ENCODE measurements at places on chromosomes 5 and 9. TPM values are rescaled to one million over a fixed set of nuclear protein-coding genes. Genes with fewer than 3 reads are reported as not detected.

- H3K4me3 ChIP-seq, result peak overlapping the region; percentile 91
- peak overlapping the region; percentile 93 for H3K27ac ChIP-seq
- peak; percentile 60 for DNase-seq
- no peaks in the 10 kb centered on the region for H3K36me3 ChIP-seq
Observed at GRCh38 chr9:17135295-17136160, 688 bp downstream of the CNTLN start.

- no peaks in the 10 kb centered on the region for H3K27me3 ChIP-seq
- DNase-seq, result no peak
- H3K36me3 ChIP-seq, result no peaks in the 10 kb centered on the region
- no peaks in the 10 kb centered on the region for H3K4me1 ChIP-seq
- no peak overlapping the region for H3K4me3 ChIP-seq
Observed at GRCh38 chr5:60835554-60835953, 8.5 kb downstream of the ELOVL7 start.

DNA sequence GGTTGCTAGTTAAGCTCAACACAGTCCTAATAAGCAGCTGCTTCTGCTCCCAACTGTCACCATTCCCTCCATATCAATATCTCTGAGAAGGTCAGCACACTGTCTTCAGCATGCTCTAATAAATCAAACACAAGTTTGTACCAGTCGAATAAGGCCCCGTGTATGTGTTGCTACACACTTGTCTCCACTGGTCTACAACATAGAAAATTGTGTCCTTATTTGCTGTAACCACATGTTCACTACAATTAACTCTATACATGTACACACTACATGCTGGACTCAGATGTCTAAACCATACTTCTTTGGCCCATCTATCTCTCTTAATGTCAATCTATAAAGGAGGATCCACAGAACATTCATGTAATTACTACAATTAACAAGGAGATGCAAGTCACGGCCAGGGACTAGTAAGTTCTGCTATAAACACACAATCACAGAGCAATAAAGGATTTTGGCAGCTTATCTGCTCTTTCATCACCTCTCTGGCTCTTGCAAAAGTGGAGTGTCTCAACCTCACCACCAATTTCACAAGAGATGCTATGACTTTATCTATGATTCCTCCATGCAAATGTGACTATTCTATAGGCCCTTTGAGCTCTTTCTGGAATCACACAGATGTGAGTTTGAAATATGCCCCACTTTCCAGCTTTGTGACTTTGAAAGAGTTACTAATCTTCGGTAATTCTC, 143.9 kb downstream of the SEMA5A start:
- no peaks in the 10 kb centered on the region for H3K27me3 ChIP-seq
- H3K36me3 ChIP-seq, result no peaks in the 10 kb centered on the region
- no peak for DNase-seq

GRCh38 chr9:110592044-110592830, 12.7 kb upstream of the SVEP1 start:
- H3K27ac ChIP-seq, result no peak overlapping the region
- DNase-seq, result no peak
- no peaks in the 10 kb centered on the region for H3K36me3 ChIP-seq
- H3K27me3 ChIP-seq, result no peaks in the 10 kb centered on the region
- H3K4me3 ChIP-seq, result no peak overlapping the region
- no peaks in the 10 kb centered on the region for H3K4me1 ChIP-seq

- H3K27me3 ChIP-seq, result no peaks in the 10 kb centered on the region
- DNase-seq, result no peak
- no peak overlapping the region for H3K27ac ChIP-seq
- no peak overlapping the region for H3K4me3 ChIP-seq
- no peaks in the 10 kb centered on the region for H3K4me1 ChIP-seq
- H3K36me3 ChIP-seq, result no peaks in the 10 kb centered on the region
Observed at GRCh38 chr5:126274076-126274762, 149.0 kb upstream of the GRAMD2B start.

- H3K4me1 ChIP-seq, result no peaks in the 10 kb centered on the region
- H3K4me3 ChIP-seq, result no peak overlapping the region
- H3K27ac ChIP-seq, result no peak overlapping the region
- H3K36me3 ChIP-seq, result no peaks in the 10 kb centered on the region
- no peaks in the 10 kb centered on the region for H3K27me3 ChIP-seq
Observed at GRCh38 chr9:21121079-21121478, 20.6 kb downstream of the IFNW1 start.

- H3K27ac ChIP-seq, result peak overlapping the region; percentile 11
- no peaks in the 10 kb centered on the region for H3K27me3 ChIP-seq
- no peak overlapping the region for H3K4me3 ChIP-seq
- no peak for DNase-seq
- no peaks in the 10 kb centered on the region for H3K36me3 ChIP-seq
Observed at GRCh38 chr9:95060234-95060633, 257.3 kb downstream of the FANCC start.

DNA sequence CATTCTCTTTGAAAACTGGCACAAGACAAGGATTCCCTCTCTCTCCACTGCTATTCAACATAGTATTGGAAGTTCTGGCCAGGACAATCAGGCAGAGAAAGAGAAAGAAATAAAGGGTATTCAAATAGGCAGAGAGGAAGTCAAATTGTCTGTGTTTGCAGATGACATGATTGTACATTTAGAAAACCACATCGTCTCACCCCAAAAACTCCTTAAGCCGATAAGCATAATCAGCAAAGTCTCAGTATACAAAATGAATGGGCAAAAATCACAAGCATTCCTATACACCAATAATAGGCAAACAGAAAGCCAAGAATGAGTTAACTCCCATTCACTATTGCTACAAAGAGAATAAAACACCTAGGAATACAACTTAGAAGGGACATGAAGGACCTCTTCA, 21.0 kb upstream of the EPB41L4A start:
- no peaks in the 10 kb centered on the region for H3K36me3 ChIP-seq
- H3K4me1 ChIP-seq, result no peaks in the 10 kb centered on the region
- no peak for DNase-seq
- no peak overlapping the region for H3K27ac ChIP-seq
- no peaks in the 10 kb centered on the region for H3K27me3 ChIP-seq

DNA sequence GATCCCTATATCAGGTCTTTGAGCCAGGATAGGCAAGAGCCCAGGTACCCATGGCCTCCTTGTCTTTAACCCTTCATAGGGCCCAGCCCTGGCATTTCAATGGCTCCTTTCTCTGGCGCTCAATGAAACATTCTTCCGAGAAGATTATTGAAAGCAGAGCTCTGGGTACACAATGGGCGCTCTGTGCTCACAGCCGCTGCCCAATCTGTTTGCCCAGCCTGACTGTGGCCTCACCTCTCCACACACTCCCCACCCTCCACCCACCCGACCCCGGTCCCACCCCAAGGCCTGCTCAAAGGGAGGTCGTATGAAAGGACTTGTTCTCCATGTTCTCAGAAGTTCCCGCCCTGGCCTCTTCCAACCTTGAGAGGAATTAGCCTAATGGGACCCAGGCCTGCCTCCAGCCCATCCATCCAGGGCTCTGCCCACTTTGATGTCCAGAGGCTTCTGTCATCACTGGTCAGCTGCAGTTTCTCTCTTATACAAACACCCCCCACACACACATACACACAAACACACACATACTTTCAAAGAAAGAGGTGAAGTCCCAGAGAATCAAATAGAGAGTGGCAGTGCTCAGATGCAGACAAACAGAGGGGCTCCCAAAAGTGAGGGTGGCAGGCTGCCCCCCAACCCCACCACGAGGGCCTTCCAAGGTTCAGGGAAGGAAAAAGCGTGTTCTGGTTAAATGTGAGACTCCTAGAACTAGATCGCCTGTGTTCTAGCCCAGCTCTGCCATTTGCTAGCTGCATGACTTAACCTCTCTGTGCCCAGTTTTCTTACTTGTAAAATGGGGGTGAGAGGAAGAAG, 5.1 kb upstream of the ARSI start:
- H3K27ac ChIP-seq, result peak overlapping the region; percentile 30
- H3K4me3 ChIP-seq, result no peak overlapping the region
- H3K36me3 ChIP-seq, result no peaks in the 10 kb centered on the region
- peaks cover 2% of the 10 kb centered on the region for H3K4me1 ChIP-seq
- H3K27me3 ChIP-seq, result no peaks in the 10 kb centered on the region

DNA sequence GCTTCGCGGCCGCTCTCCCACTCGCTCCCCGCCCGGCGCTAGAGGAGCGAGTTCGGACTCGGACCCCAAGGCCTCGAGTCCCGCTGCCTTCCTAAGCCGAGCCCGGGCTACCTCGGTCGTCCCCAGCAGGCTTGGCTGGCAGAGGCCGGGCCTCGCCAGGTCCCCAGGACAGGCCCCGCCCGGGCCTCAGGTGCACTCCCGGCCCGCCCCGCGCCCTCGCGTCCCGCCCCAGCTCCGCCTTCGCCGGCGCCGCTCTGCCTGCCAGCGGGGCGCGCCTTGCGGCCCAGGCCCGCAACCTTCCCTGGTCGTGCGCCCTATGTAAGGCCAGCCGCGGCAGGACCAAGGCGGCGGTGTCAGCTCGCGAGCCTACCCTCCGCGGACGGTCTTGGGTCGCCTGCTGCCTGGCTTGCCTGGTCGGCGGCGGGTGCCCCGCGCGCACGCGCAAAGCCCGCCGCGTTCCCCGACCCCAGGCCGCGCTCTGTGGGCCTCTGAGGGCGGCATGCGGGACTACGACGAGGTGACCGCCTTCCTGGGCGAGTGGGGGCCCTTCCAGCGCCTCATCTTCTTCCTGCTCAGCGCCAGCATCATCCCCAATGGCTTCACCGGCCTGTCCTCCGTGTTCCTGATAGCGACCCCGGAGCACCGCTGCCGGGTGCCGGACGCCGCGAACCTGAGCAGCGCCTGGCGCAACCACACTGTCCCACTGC, at the start of gene SLC22A5:
Gene SLC22A5 (plus strand): TSS at position 237 of the 707 bp plus-strand sequence. CDS start 263 bp downstream, at position 500.
- DNase-seq, result peak; percentile 39
- peak within 1 kb of the TSS; percentile 84 for H3K27ac ChIP-seq
- H3K27me3 ChIP-seq, result no peaks in the 10 kb centered on the region
- H3K4me1 ChIP-seq, result peaks cover 4% of the 10 kb centered on the region
- H3K4me3 ChIP-seq, result peak within 1 kb of the TSS; percentile 49

- no peak for DNase-seq
- no peak overlapping the region for H3K4me3 ChIP-seq
- no peaks in the 10 kb centered on the region for H3K36me3 ChIP-seq
- no peak overlapping the region for H3K27ac ChIP-seq
- no peaks in the 10 kb centered on the region for H3K27me3 ChIP-seq
Observed at GRCh38 chr5:10477943-10478342, 36.3 kb downstream of the ROPN1L start.

DNA sequence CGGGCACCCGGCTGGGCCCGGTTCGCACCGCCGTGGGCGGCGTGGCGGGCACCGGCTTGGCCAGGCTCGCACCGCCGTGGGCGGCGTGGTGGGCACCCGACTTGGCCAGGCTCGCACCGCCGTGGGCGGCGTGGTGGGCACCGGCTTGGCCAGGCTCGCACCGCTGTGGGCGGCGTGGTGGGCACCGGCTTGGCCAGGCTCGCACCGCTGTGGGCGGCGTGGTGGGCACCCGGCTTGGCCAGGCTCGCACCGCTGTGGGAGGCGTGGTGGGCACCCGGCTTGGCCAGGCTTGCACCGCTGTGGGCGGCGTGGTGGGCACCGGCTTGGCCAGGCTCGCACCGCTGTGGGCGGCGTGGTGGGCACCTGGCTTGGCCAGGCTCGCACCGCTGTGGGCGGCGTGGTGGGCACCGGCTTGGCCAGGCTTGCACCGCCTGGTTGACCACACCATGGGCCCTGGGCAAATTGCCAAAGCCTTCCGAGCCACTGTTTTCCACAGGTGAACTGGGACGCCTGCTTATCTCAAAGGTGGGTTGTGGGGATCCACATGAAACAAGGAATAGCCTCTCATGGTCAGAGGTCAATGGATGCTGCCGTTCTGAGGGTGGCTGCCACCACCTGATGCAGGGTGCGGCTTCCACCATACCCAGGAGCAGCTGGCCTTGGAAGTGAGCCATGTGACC, 28.2 kb downstream of the ADAMTSL2 start:
- no peak overlapping the region for H3K4me3 ChIP-seq
- no peaks in the 10 kb centered on the region for H3K4me1 ChIP-seq
- DNase-seq, result no peak
- no peaks in the 10 kb centered on the region for H3K36me3 ChIP-seq
- H3K27me3 ChIP-seq, result no peaks in the 10 kb centered on the region
- H3K27ac ChIP-seq, result no peak overlapping the region

DNA sequence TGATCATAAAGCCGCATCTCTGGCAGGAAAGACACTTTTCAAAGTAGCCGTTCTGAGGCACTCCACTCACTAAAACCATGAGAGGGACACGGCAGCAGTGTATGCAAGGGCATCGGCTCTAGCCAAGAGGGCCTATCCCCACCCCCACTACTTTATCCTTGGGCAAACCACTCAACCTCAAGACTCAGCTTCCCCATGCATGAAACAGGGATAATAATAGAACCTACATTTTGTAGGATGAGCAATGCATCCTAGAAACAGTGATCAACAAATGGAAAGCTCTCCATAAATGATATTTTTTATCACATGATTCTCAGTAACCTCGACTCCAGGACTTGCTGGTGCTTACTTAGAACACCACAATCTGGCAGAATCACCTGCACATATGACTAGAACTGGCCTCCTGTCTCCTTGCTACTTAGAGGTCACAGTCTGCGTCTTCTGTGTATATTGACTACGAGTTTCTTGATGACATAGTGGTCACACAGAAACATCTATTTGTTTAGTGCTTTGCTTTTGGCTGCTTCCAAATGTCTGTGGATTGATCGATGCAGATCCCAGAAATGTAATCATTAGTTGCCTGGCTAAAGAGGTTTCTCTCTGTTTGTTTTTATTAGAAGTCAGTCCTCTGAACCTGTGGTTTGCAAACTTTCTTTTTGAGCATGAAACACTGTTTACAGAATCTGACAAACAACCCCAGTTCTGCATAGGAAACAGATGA, 102.1 kb downstream of the LHFPL2 start:
- DNase-seq, result no peak
- peak overlapping the region; percentile 93 for H3K27ac ChIP-seq
- H3K4me1 ChIP-seq, result peaks cover 6% of the 10 kb centered on the region
- H3K27me3 ChIP-seq, result no peaks in the 10 kb centered on the region

DNA sequence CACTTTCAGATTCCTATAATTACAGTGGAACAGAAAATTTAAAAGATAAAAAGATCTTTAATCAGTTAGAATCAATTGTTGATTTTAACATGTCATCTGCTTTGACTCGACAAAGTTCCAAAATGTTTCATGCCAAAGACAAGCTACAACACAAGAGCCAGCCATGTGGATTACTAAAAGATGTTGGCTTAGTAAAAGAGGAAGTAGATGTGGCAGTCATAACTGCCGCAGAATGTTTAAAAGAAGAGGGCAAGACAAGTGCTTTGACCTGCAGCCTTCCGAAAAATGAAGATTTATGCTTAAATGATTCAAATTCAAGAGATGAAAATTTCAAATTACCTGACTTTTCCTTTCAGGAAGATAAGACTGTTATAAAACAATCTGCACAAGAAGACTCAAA, 29.5 kb downstream of the ZFYVE16 start:
- no peaks in the 10 kb centered on the region for H3K36me3 ChIP-seq
- H3K4me1 ChIP-seq, result no peaks in the 10 kb centered on the region
- no peaks in the 10 kb centered on the region for H3K27me3 ChIP-seq
- no peak overlapping the region for H3K27ac ChIP-seq
- H3K4me3 ChIP-seq, result no peak overlapping the region

- no peaks in the 10 kb centered on the region for H3K27me3 ChIP-seq
- no peak overlapping the region for H3K4me3 ChIP-seq
- H3K27ac ChIP-seq, result no peak overlapping the region
- no peaks in the 10 kb centered on the region for H3K36me3 ChIP-seq
Observed at GRCh38 chr5:92906798-92907376, 674.1 kb downstream of the NR2F1-AS1 start.

- no peaks in the 10 kb centered on the region for H3K27me3 ChIP-seq
- no peaks in the 10 kb centered on the region for H3K4me1 ChIP-seq
- no peak overlapping the region for H3K27ac ChIP-seq
- no peak for DNase-seq
- H3K4me3 ChIP-seq, result no peak overlapping the region
- no peaks in the 10 kb centered on the region for H3K36me3 ChIP-seq
Observed at GRCh38 chr9:84485539-84485938, 145.0 kb upstream of the SLC28A3 start.

PCDHB16 gene
- total RNA-seq, result 4.4 TPM

SLC36A3 gene
- not detected for total RNA-seq
